Activated CD8-positive, alpha-beta memory T cell treated with anti-CD3 and anti-CD28 coated beads for 1 hour (primary cell): ENCODE measurements at places on chromosomes 5 and 9.

DNA sequence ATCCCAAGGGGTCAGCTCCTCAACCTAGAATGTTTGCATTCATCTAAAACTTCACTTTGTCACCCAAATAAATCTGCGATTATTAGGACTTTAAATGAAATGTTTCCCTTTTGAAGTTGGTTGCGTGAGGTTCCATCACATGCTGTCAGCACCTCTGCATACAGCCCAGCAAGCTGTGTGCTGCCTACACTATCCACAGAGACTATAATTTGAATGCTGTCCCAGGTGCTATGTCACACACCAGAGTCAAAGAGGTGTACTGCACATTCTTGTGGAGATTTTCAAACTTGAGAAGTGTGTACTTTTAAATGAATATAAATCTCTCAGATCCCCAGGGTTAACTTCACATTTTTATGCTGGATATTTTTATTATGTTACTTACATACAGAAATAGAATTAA is 19.3 kb upstream of the CKS2 start:
- no peak for DNase-seq

DNA sequence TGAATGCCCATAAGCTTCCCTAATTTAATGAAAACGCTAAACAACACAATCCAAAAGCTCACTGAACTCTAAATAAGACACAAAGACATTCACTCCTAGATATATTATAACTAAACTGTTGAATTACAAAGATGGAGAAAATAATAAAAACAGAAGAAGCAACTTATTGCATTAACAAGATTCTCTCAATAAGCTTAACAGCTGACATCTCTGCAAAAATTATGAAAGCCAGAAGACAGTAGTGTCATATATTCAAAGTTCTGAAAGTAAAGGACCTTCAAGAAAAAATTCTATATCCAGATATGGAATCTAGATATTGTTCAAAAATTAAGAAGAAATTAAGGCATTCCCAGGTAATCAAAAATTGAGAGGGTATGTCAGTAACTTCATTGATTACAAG is 957.8 kb upstream of the TYRP1 start:
- DNase-seq = no peak

GRCh38 chr5:147427521-147428401 is 82.1 kb downstream of the DPYSL3 start:
- DNase-seq = no peak

DNA sequence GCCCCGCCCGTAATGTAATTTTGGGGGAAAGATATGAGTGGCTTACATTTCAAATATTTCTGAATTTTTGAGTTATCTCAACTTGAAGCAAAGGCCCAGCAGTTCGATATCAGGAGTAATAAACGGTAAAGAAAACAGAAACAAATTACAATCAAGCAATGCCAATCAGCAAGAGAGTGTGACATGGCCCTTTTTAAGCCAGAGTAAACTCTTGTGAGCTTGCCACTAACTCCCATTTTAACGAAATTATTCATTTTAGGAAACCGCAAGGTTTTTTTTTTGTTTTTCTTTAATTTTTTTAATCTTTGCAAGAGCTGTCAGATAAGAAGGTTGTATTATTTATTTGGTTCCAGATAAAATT is 17.6 kb upstream of the CDK7 start:
- no peak for DNase-seq

DNA sequence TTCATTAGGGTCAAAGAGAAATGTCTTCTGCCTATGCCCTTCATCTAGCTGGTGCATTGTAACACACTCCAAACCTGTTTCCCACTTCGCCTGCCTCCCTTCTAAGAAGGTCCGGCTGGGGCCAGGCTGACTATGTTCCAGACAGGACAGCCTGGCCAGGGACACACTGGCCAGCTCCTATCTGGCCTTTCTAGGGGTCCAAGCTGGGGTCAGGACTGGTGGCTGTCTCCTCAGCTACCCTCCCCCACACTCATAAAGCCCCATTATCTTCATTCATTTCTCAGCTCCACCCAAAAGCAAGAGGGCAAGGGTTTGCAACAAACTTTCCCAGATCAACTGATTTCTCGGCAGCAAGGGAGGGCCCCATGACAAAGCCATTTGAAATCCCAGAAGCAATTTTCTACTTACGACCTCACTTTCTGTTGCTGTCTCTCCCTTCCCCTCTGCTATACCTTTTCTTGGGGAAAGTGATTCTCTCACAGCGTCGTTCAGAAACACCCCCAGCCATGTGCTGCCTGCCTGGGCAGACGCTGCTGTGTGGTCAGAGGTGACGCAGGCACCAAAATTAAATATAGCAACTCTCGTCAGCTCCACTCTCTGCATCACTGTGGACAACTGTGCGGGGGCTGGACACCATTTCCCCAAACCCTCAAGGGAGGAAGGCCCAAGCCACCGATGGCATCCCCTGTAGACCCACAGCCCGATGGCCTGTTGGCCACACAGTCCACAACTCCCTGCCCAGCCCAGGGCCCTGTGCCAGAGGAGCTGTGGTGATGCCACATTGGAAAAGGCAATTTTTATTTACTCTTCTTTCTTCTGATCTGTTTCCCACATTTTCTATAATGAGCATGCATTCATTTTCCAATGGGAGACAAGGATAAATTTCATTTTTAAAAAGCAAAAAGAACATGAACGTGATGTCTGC is 6.1 kb downstream of the IL13 start:
- no peak for DNase-seq

GRCh38 chr5:41843456-41844370 is 26.5 kb downstream of the OXCT1 start:
- DNase-seq = no peak

DNA sequence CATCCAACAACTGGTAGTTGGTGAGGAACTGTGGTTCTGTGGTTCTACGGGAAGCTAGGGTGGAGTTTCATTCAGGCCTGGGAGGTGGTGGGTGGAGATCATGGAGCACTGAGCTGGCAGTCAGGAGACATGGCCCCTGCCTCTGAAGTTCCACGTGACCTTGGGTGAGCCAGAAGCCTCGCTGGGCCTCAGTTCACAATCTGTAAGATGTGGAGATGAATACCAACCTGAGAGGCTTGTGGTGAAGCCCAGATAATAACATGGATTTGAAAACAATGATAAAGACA is 177.9 kb downstream of the MACROH2A1 start:
- no peak for DNase-seq

DNA sequence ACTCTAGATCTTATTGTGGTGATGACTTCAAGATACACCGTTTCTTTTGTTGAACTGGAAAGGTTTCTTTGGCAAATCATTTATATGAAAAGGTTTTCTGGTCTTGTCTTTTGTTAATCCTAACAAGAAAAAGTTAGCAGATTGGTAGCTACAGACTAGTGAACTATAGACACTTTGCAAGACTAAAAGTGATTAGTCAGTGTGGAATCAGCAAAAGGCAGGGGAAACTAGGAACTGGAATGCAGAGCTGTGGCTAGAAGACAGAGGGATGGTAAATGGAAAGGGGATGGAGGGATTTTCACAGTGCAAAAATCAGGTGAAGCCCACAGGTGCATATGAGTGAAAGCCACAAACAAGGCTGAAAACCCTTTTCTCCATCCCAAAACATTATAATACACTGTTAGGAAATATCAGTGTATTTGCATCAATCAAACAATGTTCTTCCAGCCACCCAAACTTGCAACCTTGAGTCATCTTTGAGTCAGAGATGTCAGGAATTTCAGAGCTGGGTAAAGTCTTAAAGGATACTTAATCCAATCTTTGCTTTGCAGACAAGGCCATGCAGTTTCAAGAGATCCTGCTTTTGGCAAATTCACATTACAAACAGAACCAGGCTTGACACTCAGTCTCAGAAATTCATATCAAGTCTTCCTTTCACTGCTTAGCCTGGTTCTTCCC is 52.7 kb downstream of the PLK2 start:
- DNase-seq = no peak

DNA sequence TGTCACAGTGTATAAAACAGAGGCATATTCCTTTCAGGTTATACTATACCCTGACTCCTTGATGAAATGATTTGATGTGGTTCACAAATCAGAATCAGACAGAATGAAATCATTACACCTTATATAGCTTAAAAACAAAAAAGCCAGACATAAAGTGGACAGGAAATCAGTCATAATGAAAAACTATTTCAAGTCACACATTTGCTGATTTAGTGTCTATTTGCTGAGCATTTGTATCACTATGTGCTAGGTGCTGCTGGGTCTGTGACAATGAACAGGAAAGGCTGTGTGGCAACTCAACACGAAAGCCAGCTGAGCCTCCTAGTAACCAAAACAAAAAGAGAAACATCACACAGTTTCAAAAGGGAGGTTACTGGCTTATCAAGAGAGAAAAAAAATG is 194.0 kb downstream of the EFNA5 start:
- DNase-seq = no peak

DNA sequence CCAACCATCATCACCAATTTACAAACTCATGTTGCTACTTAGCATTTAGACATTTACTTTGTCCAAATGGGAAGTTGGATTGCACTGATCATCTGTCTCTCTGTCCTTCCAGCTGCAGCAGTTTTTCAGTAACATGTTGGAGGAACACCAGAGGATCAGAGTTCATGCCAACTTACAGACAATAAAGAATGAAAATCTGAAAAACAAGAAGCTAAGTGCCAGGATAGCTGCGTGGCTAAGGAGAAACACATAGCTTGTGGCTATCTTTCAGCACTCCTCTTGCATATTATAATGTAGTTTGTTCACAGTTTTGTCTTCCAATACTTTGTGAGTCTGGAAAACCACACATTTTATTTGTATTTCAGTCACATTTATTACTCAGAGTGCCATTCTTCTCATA is 6.4 kb upstream of the ARL14EPL start:
- DNase-seq = no peak

GRCh38 chr5:43484106-43484849 is 613 bp upstream of the TMEM267 start:
- DNase-seq = peak; percentile 59

DNA sequence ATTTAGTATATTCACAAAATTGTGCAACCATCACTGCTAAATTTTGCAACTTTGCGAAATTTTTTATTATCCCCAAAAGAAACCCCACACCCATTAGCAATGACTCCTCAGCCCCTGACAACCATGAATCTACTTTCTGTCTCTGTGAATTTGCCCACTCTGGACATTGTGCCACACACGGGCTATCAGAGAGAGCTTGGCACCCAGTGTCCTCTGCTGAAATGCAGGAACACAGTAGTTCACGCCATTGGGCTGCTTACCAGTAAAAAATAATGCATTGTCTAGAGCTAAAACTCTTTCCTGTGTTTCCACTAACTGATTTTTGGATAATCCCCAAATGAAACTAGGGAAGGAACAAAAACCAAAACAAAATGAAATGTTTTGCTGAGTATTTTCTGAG is 60.0 kb downstream of the HRH2 start:
- DNase-seq = no peak

DNA sequence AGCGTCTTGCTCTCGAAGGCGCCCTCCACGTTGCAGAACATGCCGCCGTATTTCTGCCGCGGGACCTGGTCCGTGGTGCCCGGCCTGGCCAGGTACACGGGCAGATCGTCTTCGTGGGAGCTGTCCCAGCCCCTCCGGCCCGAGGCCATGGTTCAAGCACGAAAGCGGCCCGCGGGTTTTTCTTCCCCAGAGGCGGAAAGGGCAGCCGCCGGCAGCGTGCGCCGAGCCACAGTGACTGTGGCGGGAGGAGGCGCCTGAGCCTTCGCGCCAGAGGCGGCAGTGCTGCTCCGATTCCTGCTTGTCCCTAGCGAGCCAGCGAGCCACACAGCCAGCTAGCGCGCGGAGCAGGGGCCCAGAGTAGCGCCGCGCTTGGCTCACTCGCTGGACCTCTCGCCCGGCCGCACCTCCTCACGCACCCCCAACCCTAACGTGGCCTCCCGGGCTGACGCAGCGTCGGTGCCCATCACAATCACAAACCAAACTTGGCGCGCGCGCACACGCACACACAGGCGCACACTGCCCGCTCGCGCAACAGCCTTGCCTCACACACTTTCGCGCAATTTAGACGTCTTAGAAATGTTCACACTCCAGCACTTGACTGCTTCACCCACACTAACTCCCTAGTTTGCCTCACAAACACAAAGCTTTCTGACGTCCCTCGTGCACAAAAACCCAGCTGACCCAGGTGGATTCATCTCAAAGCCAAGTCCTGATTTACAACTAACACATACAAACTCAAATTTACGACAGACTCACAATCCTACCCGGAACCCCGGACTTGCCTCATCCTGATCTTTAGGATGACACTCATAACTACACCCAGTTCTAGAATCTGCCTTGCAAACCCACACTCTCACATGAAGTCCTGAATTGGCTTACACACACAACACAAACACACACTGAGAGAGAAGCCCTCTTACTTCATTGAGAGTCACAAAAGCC is at the start of gene DPYSL3:
Gene DPYSL3, minus strand, starts transcription at position 359 of the 942 bp plus-strand sequence. Its CDS starts 210 bp downstream, at position 149.
- DNase-seq = no peak

GRCh38 chr5:67053229-67053628 is 143.4 kb downstream of the CD180 start:
- DNase-seq = no peak

DNA sequence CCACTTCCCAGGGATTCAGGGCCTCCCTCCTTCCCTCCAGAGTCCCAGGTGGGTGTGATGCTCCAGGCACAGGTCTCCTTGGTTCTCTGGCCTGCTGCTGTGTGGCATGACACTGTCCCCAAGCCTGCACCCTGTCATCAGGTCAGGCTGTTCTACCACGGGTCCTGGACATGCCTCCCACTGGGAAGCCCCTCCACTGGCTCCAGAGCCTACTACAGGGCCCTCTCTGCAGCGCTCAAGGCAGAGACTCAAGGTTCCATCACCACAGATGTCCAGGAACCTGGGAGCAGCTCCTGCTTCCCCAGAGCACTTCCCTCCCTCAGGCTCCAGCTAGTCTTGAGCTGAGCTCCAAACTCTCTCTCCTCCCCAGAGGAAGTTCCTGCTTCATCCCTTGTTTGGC is 237.3 kb downstream of the PBX3 start:
- no peak for DNase-seq

DNA sequence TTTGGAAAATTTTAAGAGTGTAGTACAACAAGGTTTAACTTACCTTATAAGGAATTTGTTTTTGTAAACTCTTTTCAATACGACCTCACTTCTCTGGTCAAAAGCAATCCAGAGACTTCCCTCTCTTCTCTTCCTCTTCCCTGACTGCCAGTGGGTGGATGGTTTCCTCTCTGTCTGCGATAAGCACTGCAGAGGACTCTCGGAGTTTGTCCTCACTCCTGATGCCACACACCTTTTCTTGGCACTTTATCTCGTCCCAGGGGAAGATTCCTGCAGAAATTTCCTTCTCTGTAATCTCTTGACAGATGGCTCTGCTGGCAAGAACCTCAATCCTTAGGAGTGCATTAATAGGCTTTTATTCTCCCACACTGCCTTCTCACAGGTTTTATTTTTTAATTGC is 641.6 kb downstream of the NR2F1-AS1 start:
- DNase-seq = no peak

- DNase-seq = no peak
Observed at GRCh38 chr5:27129926-27130325, 91.5 kb upstream of the CDH9 start.

DNA sequence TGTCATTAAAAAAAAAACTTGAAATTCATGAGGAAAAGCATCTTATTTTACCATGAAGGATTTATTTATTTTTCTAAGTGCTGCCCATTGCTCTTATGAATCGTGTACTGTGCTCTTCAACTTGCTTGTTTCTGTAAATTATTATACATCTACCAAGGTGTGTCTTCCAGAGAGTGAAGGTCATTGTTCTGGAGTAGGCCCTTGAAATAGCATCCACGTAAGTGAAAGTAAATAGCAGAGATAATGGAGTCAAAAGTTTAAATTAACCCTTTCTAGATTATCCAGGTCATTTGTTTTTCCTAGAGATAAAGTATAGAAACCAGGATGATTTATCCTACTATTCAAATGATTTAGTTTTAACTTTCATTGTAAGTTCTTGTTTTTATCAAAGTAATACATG is 473.1 kb downstream of the DIRAS2 start:
- no peak for DNase-seq
